ENCODE measurements at places on chromosomes 2 and 18.
A peak's percentile ranks its signal among the peaks of the same experiment; 100 is the strongest.

- no peak for DNase-seq
Observed at GRCh38 chr2:85599468-85600234, 2.8 kb downstream of the TMEM150A start.

GRCh38 chr2:3179626-3180025 lies 198.0 kb downstream of the EIPR1 start:
- DNase-seq: no peak

DNA sequence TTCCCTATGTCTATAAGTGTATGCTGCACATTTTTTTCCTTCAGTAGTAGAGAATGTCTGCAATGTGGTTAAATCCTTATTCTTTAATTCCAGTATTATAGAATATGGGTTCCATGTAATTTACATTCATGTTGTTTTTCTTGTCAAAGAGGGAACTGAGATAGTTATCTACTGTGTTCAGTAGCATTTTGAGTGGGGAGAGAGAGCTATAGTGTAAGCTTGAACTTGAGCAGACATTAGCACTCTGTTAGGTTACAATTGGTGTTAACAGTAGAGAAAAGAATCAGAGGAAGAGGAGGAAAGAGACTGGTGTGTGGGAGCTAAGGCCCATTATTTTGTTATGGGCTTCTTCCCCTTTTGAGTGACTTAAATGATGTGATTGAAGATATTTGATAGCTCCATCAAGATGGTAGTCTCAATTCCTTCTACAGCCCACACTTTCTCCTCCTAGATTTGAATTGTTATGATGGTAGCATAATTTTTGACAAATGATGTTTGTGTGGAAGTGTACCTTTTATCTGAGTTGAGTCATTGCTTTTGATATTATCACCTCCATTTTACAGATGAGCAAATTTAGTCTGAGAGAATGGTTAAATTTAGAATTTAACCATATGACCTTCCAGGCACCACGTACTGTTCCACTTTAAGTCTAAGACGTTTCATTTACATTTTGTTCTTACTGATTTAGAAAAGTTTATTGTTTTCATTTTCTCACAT lies 71.3 kb downstream of the FMNL2 start:
- no peak for DNase-seq

- DNase-seq: no peak
Observed at GRCh38 chr2:141692829-141693228, 438.0 kb downstream of the LRP1B start.

- no peak for DNase-seq
Observed at GRCh38 chr2:64474121-64474571, 20.2 kb downstream of the LGALSL start.

DNA sequence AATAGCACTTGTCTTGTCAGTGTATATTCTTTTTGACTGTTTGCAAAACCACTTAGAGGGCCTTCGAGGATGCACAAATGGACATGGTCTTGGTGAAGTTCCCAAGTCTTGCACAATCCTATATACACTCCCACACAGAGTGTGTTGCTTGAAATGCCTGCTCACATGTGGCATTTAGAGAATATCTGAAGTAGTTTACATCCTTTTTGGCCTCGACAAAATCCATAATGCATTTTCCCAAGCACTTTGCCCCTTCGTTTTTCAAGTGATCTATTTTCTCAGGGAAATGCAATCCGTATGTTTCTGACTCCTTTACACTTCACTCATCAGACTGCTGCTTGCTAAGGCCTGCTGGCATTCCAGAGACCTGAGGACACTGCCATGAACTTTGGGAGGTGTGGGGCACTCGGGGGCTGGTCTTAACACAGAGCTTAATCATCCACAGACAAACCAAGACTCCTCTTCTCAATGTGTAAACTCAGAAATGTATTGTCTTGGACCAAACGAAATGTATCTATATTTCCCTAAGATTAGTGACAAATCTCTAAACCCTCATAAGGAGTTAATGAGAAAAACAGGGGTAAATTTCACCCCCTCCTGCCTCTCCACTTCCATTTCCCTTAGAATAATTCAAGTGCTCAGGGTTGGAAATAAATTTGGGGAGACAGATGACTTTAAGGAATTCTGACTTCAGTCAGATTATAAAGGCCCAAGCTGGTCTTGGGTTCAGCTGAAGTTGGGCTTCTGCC lies 219.3 kb upstream of the APCDD1 start:
- DNase-seq: no peak

DNA sequence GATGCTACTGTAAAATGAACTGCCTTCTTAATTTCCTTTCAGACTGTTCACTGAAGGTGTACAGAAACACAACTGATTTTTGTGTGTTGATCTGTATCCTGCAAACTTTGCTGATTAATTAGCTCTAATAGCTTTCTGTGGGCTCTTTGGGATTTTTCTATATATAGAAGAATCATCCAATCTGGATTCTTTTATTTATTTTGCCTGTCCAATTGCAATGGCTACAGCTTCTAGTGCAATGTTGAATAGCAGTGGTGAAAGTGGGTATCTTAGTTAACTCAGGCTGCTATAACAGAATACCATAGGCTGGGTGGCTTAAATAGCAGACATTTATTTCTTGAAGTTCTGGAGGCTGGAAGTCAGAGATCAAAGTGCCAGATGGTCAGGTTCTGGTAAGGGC lies 74.4 kb downstream of the ID2 start:
- no peak for DNase-seq

DNA sequence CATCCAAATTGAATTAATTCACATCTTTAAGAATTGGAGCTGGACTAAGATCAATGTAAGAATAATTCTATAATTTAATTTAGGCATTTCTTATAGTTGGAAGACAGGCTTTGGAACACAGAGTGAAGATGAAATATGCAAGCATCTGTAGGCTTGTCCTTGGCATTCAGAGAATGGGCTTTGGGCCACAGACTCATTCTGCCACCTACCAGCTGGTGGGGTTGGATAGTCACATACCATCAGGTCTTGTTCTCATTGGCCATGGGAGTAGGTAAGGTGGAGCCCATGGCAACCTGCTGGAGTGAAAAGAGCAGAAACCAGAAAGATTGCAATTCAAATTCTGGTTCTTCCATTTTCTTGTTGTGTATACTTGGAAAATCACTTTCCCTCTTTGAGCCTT lies 300.3 kb downstream of the CYRIA start:
- DNase-seq: no peak

DNA sequence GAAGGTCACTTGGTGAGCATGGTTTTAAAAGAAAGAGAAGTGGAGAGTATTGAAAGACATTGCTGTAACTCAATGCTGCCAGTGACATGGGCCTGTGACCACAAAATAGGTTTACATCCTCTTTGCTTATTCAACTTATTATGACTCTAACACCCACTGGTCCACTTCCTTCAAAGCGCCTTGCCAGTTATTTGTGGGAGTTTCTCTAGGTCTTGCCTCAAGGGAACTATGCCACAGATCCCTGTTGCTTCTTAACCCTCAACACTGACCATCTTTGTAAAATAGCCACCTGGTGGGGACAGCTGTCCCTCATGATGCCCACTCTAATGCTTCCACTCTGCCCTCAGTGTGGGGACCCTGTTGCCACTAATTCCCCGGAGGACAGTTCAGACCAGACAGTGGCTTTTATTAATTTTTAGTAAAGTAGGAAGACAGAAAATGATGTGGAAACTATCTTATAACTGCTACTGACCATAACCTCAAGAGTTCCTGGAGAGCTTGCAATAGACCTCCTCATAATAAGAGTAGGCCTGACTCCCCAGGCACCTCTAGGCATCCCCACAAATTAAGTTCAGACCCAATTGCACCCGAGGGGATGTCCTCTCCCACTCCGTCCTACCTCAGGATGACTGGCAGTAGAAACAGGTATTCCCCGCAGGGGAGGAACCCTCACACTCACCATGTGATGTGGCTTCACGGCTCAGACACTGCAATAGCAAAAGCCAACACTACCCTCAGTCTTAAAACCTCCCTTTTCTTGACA lies 31.3 kb upstream of the SLC25A52 start:
- DNase-seq: no peak

DNA sequence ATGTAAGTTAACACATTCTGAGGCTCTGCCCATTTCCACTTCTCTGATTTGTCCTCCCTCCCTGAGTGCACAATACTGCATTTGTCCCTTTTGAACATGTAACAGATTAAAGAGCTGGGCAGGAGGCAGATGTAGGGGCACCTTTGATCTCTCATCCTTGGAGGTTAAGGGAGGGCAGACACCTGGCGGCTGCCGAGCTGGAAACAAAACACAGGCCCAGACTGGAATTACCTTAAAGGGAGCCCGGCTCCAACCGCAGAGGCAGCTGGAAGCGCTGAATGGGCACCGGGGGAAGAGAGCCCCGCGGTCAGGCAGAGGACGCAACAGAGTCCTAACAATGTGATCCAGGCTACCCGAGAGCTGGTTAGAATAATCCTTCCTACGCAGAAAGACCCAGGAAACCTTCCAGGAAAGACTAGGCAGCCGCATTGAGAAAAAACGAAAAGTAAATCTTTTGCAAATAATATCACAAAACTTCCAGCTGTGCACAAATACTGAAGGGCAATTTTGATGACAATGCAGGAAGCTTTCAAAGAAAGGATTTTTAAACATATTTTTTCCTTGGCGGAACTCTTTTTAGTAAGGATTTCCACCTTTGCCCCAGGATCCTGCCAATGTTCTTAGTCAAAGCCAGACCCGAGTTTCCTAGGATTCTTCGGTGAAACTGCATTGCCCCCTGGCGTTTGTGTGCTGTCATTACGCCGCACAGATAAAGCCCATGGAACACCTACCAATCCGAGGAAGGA lies 216.0 kb downstream of the TGIF1 start:
- DNase-seq: peak; percentile 3

- DNase-seq: no peak
Observed at GRCh38 chr2:176464886-176465564, 195.8 kb downstream of the MTX2 start.

- DNase-seq: no peak
Observed at GRCh38 chr2:119756837-119757236, 2.9 kb upstream of the PTPN4 start.

DNA sequence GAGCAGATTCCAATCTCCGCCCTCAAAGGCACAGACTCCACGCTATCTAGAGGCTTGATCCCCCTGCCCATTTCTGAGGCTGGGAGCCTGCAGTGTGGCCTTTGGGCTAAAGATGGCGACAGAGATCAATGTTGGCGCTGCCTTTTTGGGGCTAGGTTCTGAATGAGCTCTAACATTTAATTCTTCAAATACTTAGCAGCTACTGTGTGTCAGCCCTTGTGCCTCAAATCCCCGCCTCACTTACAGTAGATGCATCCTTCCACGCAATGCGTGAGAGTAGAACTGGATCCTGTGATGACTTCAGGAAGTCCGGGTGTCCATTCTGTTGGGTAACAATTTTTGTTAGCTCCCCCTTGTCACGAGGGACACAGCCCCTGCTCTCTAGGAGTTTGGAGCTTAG lies 12.4 kb downstream of the IL1F10 start:
- DNase-seq: no peak

GRCh38 chr2:125310657-125311364 lies 1285.7 kb downstream of the CNTNAP5 start:
- DNase-seq: no peak

GRCh38 chr2:32227492-32227891 lies 37.2 kb downstream of the NLRC4 start:
- no peak for DNase-seq

GRCh38 chr2:67702937-67703336 lies 305.8 kb downstream of the ETAA1 start:
- DNase-seq: no peak

GRCh38 chr2:195636890-195637289 lies 20.1 kb upstream of the SLC39A10 start:
- no peak for DNase-seq

GRCh38 chr2:218998414-218999002 lies 5.3 kb upstream of the CRYBA2 start:
- no peak for DNase-seq

DNA sequence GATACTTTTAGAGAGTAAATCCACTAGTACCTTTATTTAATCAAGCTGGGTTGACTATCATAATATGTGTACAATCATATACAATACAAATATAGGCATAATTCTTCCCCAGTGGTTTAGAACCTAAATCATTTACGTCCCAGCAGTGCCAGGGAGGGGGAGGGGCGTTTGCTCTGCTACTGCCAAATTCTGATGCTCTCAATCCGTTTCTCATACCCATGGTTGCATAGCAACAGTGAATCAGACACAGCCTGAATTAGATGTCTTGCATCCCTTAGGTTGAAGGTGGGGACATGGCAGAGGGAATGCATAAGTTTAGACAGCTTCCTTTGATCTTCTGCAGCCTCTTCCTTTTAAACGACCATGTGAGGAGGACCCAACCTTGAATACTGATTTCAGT lies 135.4 kb downstream of the ABCA12 start:
- DNase-seq: no peak

GRCh38 chr2:200728630-200729029 lies 83.1 kb upstream of the BZW1 start:
- DNase-seq: no peak

DNA sequence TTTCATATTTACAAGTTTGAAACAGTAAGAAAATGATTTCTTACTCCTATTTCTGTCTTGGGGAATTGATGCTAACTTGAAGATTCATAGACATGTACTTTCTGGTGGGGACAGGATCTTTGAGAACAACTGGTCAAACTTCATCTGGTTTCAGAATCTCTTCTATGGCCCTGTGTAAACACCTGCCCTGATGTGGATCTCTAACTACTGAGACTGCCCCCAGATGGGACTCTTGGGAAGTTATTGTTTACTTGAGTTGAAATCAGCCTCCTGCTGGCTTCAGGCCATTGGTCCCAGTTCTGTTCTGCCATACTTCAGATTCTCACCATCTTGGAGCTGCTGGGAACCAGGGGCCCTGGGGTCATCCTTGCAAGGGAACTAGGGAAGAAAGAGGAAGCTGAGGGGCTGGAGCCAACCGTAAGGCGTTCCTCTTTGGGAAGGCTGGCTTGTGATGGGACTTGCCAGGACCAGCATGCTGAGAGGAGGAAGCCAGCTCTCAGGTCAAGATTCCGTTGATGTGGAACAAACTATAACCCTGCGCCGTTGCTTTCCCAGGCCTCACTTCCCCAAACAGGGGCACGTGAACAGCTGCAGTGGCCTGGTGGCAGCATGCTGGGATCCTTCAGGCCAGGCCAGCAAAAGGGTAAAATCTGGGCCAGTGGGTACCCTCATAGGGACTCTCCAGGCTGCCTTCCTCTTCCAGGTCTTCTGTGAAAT lies 135.5 kb upstream of the CXCR4 start:
- DNase-seq: no peak

GRCh38 chr2:132884705-132885104 lies 214.7 kb upstream of the LYPD1 start:
- no peak for DNase-seq

DNA sequence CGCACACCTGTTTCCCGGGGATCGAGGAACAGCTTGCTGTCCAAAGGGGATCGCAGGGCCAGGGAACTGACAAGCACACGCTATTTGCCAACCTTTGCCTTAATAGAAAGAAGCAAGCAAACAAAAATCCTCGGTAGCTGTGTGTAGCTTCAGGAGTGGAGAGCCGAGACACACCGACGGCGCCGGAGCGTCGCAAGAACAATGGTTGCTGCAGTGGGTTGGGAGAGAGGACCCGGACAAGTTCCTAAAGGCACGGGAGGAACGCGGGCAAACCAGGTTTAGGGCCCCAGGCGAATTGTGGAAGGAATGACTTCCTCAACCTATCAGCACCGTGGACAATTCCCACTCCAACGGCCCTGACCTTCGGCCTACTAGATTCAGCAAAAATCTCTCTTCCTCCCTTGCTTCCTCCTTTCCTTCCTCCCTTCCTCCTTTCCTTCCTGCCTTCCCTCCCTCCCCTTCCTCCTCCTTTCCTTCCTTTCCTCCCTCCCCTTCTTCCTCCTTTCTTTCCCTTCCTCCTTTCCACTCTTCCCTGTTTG lies 4.9 kb upstream of the NEUROD1 start:
- no peak for DNase-seq

Data from esophagus squamous epithelium (tissue), 5 donors.